ENCODE measurements at places on chromosomes 7 and 10. TPM values are rescaled to one million over a fixed set of nuclear protein-coding genes. Genes with fewer than 3 reads are reported as not detected.

- no peak for DNase-seq
Observed at GRCh38 chr10:36564433-36564832, 561.0 kb upstream of the ANKRD30A start.

DNA sequence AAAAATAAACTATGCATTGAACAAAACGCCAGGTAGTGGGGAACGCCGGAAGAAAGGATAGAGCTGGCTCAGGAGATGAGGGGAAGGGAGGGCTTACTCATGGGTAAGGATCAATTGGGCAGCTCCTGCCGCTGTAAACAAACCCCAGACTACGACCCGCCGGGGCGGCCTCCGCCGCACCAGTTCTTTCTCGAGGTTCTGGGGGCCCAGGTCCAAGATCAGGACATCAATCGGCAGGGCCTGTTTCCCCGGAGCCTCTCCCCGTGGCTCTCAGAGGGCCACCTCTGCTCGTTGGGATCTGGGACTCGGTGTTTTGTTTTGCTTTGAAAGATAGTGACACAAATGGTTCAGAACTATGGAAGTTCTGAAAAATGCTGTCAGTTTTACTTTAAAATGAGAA lies 140.4 kb downstream of the ELFN1 start:
- no peak for DNase-seq

The LRRC61 gene
- polyA plus RNA-seq = 20.0 TPM

The LIPN gene
- not detected for polyA plus RNA-seq

The FGL2 gene
- 56.0 TPM for polyA plus RNA-seq

The OR13A1 gene
- polyA plus RNA-seq = 0.08 TPM

The HEPACAM2 gene
- 5.9 TPM for polyA plus RNA-seq
